ENCODE measurements at places on chromosomes 11 and 22.

DNA sequence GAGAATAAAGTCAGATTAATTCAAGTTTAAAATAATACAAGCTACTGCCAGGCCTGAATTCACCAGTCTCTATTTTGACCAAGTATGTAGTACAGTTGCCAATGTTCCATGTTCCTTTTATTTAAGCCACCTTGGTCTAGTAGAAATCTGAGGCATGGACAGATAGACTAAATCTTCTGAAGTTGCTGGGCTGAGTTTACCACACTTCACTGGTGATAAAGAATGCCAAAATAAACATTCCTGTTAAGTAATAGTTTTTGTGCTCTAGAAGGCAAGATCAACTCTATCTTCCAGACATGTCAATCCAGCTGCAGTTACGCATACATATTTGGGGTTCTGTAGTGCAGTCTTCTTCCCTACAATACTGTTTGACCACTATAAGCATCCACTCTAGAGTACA lies 83.9 kb upstream of the C11orf87 start:
- DNase-seq: no peak

- no peak for DNase-seq
Observed at GRCh38 chr11:112175599-112175952, 264 bp downstream of the BCO2 start.

DNA sequence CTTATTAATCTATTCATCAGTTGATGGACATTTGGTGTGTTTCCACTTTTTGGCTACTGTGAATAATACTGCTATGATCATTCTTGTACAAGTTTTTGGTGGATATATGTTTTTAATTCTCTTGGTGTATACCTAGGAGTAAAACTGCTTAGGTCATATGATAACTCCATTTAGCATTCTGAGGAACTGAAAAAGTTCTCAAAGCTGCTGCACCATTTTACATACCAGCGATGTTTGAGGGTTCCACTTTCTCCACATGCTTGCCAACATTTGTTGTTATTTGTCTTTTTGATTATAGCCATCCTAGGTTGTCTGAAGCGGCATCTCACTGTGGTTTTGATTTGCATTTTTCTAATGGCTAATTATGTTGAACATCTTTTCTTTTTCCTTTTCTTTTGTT lies 4.1 kb upstream of the ACER3 start:
- DNase-seq: no peak

GRCh38 chr22:36739185-36739584 lies 35.6 kb upstream of the CACNG2 start:
- no peak for DNase-seq

DNA sequence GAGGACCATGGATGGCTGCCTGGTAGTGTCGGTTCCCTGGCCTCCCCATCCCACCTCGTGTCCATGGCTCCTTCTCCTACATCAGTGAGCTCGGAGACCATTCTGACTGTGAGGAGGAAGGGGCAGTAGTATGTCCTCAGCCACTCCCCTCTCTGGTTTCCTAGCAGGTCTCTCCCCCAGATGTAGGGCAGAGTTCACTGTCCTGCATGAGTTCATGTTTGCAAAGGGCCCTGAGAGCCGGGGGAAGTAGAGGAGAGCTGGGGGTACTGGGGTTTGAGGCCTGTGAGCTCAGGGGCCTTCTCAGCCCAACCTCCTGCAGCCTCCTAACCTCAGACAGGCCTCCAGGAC lies 18.4 kb upstream of the ST3GAL4 start:
- no peak for DNase-seq

DNA sequence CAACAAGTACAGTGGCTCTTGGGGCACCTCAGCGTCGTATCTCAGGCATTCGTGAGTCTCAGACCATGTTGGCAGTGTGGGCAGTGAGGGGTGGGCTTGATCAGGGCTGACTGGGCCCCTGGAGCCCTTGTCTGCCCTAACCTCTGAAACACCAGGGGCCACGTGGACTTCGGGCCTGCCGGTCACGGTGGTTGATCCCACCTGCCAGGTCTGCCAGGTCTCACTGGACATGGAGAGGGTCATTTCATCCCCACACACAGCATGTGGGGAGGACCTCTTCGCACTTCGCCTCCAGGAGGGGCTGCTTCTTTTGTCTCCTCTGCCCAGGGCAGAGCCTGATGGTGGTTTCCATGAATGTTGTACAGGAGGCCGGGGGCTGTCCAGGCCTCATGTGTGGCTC lies 77.1 kb downstream of the MPPED1 start:
- no peak for DNase-seq

GRCh38 chr11:106275151-106275550 lies 197.7 kb downstream of the AASDHPPT start:
- no peak for DNase-seq

GRCh38 chr11:84564180-84564866 lies 1062.8 kb downstream of the DLG2 start:
- DNase-seq: peak; percentile 4

GRCh38 chr11:119160151-119160550 lies 8.4 kb upstream of the NLRX1 start:
- no peak for DNase-seq

- DNase-seq: no peak
Observed at GRCh38 chr11:105466582-105467228, 143.2 kb upstream of the GRIA4 start.

- DNase-seq: no peak
Observed at GRCh38 chr22:45843986-45844385, 133.0 kb downstream of the WNT7B start.

DNA sequence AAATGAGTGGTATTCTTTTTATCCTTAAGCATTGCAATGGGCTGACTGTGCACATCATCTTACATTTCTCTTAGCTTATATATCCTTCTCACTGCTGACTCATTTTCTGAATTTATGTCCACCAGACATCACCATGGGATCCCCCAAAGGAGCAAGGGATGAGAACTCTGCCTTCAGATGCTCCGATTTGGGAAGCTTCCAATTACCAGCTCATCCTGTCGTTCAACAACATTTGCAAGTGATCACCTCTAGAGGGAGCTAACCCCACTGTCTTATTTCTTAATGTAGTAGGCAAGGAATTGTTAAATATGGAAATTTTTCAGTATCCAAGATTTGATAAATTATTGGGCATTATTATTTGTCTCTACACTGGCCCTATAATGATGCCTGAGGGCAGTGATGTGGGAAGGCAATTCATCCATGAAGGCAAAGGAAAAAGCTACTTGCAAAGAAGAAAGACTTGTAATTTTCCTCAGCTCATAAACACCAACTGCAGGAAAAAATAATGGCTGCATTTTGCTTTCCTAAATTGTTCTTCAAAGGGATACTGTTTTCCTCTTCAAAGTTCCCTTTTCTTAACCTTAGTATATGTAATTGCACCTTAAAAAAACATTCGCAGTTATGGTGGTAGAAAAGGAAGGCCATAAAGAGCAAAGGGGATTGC lies 102.4 kb upstream of the FSHB start:
- no peak for DNase-seq

- DNase-seq: no peak
Observed at GRCh38 chr22:37634417-37634924, 5.0 kb upstream of the SH3BP1 start.

GRCh38 chr22:46078241-46079092 lies 71.9 kb upstream of the PPARA start:
- DNase-seq: no peak

Data from BJ (cell line).